ENCODE measurements at places on chromosomes 4 and X. TPM values are rescaled to one million over a fixed set of nuclear protein-coding genes. Genes with fewer than 3 reads are reported as not detected.

OCIAD2 gene
- total RNA-seq: 97.4 TPM

OPHN1 gene
- 0.07 TPM for total RNA-seq

DDIT4L gene
- total RNA-seq: 0.60 TPM

DMP1 gene
- total RNA-seq: not detected

CPEB2 gene
- 6.7 TPM for total RNA-seq

DNA sequence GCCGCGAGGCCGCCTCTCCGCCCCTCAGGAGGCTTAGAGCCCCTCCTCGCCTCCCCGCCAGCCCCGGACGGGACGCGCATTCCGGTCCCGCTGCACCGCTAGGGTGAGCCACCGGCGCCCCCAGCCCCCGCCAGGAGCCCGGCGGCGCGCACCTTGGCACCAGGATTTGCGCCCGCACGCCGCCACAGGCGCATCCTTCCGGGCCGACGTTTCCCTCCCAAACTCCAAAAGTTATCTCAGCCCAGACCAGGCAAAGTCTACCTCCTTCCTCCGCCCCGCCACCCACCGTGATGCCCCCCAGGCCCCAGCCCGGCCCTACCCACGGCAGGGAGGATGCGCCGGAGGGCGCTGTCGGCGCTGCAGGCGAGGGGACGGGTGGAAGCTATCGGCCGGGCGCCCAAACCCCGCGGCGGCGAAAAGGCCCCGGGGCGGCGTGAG lies 538 bp downstream of the SCML2 start:
- DNase-seq: peak; percentile 48

DNA sequence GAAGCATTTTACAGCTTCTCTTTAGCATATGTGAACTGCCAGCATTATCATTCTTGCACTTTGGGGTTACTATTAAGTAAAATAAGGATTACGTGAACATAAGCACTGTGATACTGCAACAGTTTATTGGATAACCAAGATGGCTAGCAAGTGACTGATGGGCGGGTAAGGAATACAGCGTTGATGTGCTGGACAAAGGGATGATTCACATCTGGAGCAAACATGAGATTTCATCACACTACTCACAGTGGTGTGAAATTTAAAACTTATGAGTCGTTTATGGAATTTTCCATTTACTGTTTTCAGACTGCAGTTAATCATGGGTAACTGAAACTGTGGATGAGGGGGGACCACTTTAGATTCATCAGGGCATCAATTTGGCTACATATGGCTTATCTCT lies 16.0 kb downstream of the NBDY start:
- no peak for DNase-seq

GRCh38 chr4:172104539-172104938 lies 291.3 kb downstream of the GALNTL6 start:
- DNase-seq: no peak

DNA sequence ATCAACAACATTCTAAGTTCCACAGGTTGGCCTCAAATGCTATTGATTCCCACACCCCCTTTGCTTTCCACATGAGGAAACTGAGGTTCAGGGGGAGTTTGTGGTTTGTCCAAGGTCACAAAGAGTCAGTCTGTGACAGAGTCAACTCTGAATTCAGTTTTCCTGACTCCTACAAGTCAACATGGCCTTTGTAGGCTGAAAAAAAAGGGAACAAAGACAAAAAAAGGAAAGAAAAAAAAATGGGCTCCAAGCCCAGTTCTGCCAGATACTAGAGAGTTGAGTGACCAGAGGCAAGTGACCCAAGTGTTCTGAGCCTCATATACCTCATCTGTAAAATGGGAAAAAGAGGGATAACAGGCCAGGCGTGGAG lies 16.5 kb upstream of the PIM2 start:
- DNase-seq: no peak

DNA sequence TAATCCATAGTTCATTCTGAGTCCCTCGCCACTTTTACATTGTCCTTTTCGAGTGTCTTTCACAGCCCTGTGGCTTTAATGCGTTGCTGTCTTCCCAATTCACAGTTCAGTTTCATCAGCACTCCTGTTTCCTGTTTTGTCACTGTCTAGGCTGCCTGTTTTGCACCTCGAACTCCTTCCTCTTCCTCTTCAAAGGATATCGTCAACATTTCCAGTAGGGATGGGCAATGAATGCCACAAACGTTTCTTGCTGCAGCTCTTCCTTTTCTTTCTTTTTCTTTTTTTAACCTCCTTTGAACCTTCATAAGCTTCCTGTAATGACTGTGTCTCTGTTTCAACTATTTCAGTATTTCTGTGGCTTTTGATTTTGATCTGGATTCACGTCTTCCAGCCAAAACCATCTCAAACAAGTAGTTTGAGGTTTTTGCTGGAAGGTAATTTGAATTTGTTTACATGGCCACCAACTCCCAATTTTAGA lies 105.4 kb downstream of the ANXA3 start:
- DNase-seq: peak; percentile 26

DNA sequence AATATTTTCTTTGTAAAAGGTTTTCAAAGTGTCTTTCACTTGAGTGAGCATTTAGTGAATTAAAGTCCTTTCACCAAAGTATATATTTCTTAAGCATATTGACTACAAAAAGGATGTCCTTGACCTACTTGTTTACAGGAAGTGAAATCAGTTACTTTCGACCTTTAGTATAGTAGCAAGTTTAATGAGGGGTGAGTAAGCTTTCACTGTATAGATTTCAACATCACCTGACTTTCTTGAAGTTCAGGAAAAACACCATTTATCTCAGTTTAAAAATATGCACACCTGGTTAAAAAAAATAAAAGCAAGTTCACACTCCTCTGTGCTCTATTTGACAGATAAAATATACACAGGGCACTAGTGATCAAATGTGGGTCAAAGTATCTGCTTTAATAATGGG lies 88.1 kb downstream of the CCSER1 start:
- no peak for DNase-seq

- DNase-seq: no peak
Measured at GRCh38 chr4:38611676-38612075, 52.3 kb upstream of the KLF3 start.

GRCh38 chrX:70808942-70809940 lies 99.3 kb downstream of the TEX11 start:
- DNase-seq: no peak

GRCh38 chr4:130067419-130067818 lies 971.5 kb downstream of the C4orf33 start:
- DNase-seq: no peak

GRCh38 chrX:63754136-63754859 lies 30.7 kb downstream of the ARHGEF9 start:
- DNase-seq: peak; percentile 45

DNA sequence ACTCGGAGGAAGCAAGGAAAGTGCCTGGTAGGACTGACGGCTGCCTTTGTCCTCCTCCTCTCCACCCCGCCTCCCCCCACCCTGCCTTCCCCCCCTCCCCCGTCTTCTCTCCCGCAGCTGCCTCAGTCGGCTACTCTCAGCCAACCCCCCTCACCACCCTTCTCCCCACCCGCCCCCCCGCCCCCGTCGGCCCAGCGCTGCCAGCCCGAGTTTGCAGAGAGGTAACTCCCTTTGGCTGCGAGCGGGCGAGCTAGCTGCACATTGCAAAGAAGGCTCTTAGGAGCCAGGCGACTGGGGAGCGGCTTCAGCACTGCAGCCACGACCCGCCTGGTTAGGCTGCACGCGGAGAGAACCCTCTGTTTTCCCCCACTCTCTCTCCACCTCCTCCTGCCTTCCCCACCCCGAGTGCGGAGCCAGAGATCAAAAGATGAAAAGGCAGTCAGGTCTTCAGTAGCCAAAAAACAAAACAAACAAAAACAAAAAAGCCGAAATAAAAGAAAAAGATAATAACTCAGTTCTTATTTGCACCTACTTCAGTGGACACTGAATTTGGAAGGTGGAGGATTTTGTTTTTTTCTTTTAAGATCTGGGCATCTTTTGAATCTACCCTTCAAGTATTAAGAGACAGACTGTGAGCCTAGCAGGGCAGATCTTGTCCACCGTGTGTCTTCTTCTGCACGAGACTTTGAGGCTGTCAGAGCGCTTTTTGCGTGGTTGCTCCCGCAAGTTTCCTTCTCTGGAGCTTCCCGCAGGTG lies 637 bp downstream of the AR start:
- DNase-seq: no peak

DNA sequence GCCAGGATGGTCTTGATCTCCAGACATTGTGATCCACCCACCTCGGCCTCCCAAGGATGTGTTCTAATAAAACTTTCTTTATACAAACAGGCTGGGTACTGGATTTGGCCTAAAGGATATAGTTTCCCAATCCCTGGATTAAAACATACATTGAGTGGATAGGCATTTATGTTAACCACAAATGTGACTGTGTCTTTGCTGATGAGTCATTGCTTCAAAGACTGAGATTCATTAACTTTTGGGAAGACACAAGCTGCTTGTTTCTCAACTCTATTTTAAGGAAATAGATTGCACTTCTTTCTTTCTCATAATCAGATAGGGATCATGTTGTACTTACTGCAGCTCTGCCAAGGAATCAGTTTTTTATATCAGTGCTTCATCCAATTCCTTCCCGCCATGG lies 131.3 kb upstream of the AGA start:
- DNase-seq: no peak

- no peak for DNase-seq
Measured at GRCh38 chr4:117385526-117385925, 300.1 kb upstream of the TRAM1L1 start.

Data from activated CD4-positive, alpha-beta T cell treated with anti-CD3 and anti-CD28 coated beads for 36 hours (primary cell).